ENCODE measurements at places on chromosomes 7 and 10.

GRCh38 chr7:117186218-117187010 is 136.4 kb downstream of the WNT2 start:
- no peak for DNase-seq

GRCh38 chr10:13885238-13885990 is 298.6 kb downstream of the PRPF18 start:
- DNase-seq = no peak

- DNase-seq = no peak
Observed at GRCh38 chr10:124340033-124340760, 78.5 kb downstream of the OAT start.

DNA sequence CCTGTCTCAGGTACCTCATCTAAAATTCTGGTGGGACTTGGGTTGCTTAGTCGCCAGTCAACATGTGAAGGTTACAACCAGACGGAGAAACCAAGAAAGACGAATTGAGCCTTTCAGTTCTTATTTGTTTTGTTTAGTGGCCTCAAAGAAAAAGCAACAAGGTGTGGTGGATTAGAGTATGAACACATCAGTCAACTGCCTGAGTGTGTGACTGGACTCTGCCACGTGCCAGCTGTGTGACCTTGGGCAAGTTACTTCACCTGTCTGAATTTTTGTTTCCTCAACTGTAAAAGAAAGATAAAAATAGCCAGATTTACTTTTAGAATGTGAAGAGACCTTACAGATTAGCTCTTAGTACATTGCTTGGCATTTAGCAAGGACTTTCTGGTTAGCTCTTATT is 259.2 kb downstream of the CREB5 start:
- no peak for DNase-seq

- no peak for DNase-seq
Observed at GRCh38 chr10:12391206-12391605, 41.9 kb downstream of the CAMK1D start.

DNA sequence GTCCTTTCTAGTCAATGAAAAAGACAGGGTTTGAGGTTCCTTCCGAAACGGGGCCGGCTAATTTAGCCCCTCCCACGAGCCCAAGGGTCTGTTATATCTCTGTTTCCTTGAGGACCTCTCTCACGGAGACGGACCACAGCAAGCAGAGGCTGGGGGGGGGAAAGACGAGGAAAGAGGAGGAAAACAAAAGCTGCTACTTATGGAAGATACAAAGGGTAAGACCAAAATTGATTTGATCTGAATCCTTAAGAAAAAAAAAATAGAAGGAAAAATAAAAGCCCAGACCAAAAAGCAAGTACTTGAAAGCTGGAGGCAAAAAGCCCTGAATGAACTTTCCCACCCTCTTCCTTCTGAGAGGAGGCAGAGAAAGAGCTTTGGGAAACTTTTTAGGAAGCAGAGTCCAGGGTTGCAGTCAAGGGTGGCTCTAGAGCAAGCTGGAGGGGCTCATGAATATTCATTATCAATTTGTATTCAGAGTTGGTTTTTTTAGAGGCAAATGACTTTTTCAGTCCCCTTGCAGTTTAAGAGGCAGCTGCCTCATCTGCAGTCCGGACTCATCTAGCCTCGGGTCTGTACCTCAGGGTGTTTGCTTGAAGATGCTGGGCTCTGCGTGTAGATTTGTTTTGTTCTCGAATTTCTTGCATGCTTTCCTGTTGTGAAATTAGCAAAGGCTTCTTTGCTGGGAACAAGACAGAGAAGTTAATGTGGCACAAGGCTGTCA is at the start of gene ENTPD1:
TSS of gene ENTPD1 (plus strand) at position 123 of the 721 bp plus-strand sequence. CDS start at position 200, 77 bp downstream.
- DNase-seq = no peak

DNA sequence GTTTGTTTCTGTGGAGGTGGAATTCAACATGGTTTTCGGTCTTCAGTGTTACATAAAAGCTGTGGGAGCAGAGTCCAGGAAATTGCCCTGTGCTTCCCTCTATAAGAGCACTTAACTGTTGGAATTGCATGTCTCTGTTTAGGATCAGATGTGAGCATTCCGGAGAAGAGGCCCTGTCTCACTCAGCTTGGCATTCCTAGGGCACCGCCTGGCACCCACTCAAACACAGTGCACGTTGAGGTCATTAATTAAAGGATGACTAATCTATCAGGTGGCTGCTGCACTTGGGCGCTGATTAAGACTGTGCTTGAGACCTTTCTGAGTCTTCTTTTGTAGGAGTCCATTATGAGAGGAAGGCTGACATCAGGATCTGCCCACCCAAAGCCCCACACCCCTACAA is 82.8 kb upstream of the VIPR2 start:
- DNase-seq = no peak

- no peak for DNase-seq
Observed at GRCh38 chr7:79180533-79180932, 272.9 kb downstream of the MAGI2 start.

DNA sequence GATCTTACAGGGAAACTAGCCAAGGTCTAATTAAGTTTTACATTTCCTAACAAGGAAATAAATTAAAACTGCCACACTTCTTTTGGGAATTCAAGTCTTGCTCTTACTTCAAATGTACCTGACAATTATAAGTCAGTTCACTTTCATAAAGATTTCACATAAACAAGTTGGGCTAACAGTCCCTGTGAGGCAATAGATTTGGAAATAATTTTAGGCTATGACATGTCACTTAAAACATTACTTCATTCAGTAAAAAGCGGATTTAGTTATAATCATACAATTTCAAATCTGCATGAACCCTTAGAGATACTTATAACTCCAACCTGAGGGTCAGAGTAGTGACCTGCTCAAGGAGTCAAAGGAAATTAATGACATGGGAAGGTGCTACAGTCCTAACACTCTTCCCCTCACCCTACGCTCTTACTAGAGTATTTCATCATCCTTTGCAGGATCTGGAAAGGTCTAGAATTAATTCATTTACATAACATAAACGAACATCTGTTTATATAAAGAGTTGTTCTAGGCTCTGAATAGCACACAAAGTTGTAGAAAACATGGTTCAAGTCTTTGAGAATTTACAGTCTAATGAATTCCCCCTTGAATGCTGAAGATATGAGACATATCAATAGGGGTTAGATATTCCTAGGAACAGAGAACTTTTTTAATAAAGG is 32.3 kb upstream of the DNAJB12 start:
- no peak for DNase-seq

DNA sequence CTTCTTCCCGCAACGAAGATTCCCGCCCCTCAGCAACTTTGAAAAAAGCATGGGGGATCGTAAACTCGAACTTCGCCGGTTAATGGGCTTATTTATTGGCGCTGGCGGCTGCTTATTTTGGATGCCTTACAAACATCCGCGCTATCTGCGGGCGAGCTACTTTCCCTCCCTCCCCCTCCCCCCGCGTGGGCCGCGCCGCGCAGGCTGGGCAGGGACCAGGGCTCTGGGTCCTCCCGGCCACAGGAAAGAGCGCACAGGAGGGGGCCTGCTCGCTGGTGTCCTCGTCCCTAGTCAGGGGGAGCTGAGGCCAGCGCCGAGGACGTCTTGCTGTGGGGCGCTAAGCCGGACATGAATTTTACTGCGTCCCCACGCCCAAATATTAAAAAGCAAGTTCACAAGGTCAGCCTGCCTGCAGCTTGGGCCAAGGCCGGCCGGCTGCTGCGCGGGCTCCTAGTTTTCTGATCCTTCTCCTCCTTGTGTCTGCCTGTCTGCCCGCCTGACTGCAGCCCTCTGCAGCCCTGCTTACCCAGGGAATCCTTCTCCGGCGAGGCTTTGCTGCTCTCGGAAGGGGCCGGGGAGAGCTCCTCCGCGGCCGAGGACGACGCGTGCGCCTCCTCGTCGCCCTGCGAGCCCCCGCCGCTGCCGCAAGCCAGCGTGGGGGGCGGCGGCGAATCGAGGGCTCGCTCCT is 1.2 kb downstream of the HOXA10 start:
- DNase-seq = no peak
